ENCODE measurements at places on chromosomes 3 and 15. TPM values are rescaled to one million over a fixed set of nuclear protein-coding genes. Genes with fewer than 3 reads are reported as not detected.
A peak's percentile ranks its signal among the peaks of the same experiment; 100 is the strongest.

The SNAP23 gene
- 77.5 TPM for total RNA-seq

- H3K36me3 ChIP-seq: no peaks in the 10 kb centered on the region
- peaks cover 7% of the 10 kb centered on the region for H3K27me3 ChIP-seq
- no peak overlapping the region for H3K27ac ChIP-seq
- DNase-seq: no peak
- no peaks in the 10 kb centered on the region for H3K4me1 ChIP-seq
Observed at GRCh38 chr3:2468816-2469215, 370.1 kb downstream of the CNTN4 start.

The MESP1 gene
- total RNA-seq: 4.6 TPM

- no peak for DNase-seq
- H3K27me3 ChIP-seq: no peaks in the 10 kb centered on the region
- no peaks in the 10 kb centered on the region for H3K36me3 ChIP-seq
- H3K4me3 ChIP-seq: no peak overlapping the region
Observed at GRCh38 chr3:46215810-46216414, 7.8 kb upstream of the CCR1 start.

DNA sequence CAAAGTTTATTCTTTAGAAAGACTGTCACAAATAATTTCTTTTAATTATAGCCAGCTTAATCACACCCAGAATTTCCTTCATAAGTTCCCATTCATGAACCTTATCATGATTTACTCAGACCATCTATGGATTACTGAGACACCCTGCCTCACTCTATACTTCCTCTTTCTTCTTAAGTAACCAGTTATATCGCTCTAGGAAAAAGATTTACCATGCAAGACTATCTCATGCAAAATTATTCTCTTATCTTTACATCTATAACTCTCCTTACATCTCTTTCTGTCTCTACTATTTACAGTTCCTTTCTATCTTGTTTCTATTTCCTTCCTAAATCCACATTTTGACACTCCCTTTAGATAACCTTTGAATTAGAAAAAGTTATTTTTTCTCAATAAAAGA is 316.8 kb downstream of the POLQ start:
- no peak overlapping the region for H3K27ac ChIP-seq
- no peaks in the 10 kb centered on the region for H3K4me1 ChIP-seq
- H3K27me3 ChIP-seq: no peaks in the 10 kb centered on the region

DNA sequence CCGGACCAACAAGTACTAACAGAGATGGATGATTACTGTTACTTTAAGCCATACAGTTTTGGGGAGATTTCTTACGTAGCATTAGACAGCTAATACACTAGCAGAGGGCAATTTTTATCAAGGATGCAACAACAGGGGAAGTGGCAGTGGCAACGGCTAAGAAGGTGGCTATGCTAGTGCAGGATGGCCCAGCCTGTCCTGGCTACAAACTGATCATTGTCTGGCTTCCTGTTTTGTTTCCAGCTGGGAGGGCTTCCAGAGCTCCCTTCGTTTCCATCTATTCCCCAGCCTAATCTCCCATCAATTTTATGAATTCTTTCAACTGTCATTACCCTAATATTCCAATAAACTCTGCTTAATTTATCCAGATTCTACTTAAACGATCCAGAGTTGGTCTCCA is 16.0 kb upstream of the PLA2G4F start:
- no peak overlapping the region for H3K4me3 ChIP-seq
- no peak for DNase-seq
- peaks cover 49% of the 10 kb centered on the region for H3K36me3 ChIP-seq
- H3K4me1 ChIP-seq: peaks cover 11% of the 10 kb centered on the region
- H3K27ac ChIP-seq: peak overlapping the region; percentile 52

- no peak overlapping the region for H3K27ac ChIP-seq
- peak overlapping the region; percentile 68 for H3K4me3 ChIP-seq
- H3K4me1 ChIP-seq: peaks cover 15% of the 10 kb centered on the region
- peaks cover 11% of the 10 kb centered on the region for H3K27me3 ChIP-seq
- DNase-seq: peak; percentile 67
Observed at GRCh38 chr3:196969134-196969659, 564 bp upstream of the PIGZ start.

- no peak overlapping the region for H3K27ac ChIP-seq
- no peaks in the 10 kb centered on the region for H3K36me3 ChIP-seq
- no peak for DNase-seq
- no peaks in the 10 kb centered on the region for H3K4me1 ChIP-seq
Observed at GRCh38 chr15:71089801-71090200, 25.5 kb upstream of the THSD4 start.

DNA sequence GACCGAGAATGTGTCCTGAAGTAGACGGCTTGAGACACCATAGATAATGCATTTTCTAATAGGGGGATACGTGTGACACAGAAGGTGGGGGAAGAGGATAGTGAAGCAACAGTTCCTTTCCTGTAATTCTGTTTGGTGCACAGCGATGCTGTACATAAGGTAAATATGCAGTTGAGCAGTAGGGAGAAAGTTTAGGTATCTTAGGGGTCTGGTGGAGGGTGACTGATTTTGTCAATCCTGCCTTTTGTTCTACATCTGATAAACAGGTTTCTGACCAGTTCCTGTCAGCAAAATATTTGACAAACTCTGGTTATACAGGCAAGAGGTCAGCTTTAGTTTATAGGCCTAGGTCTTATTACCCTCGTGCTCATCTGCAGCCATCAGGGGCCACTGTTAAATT is 71.3 kb downstream of the TRAK1 start:
- no peak overlapping the region for H3K4me3 ChIP-seq
- no peaks in the 10 kb centered on the region for H3K27me3 ChIP-seq
- DNase-seq: no peak
- H3K36me3 ChIP-seq: no peaks in the 10 kb centered on the region
- peaks cover 29% of the 10 kb centered on the region for H3K4me1 ChIP-seq

GRCh38 chr3:17030956-17031652 is 146.3 kb downstream of the PLCL2 start:
- H3K27ac ChIP-seq: no peak overlapping the region
- H3K36me3 ChIP-seq: peaks cover 2% of the 10 kb centered on the region
- H3K27me3 ChIP-seq: no peaks in the 10 kb centered on the region
- H3K4me3 ChIP-seq: no peak overlapping the region

DNA sequence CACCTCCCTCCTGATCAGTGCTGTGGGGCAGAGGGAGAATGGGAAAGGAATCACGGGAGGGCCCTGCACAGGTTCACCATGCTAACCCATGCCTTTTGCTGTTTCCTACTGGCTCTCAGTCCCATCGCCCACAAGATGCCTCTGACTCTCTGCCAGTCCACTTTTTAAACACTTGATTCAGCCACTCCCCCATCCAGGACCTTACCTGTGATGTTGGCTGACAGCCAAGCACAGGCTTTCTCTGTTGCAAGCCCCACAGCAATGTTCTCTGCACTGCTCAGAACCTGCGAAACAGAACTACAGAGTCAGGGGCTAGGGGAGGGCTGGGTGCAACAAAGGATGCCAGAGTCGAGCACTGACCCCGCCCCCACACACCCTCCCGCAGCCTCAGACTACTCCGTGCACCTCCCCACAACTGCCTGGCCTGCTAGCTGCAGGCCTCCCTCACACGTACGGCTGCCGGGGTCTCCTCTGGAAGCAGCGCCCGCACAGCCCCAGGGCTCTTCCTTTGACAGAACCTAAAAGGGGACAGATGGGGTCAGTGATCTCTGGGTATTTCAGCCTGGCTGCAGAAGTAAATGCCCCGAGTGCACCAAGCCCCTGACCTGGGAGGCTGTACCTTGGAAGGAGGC is 9.1 kb downstream of the CDAN1 start:
- H3K4me3 ChIP-seq: no peak overlapping the region
- H3K27ac ChIP-seq: no peak overlapping the region
- no peaks in the 10 kb centered on the region for H3K4me1 ChIP-seq
- no peaks in the 10 kb centered on the region for H3K27me3 ChIP-seq
- no peak for DNase-seq

The SLC22A14 gene
- total RNA-seq: not detected

- H3K27me3 ChIP-seq: no peaks in the 10 kb centered on the region
- peaks cover 5% of the 10 kb centered on the region for H3K4me1 ChIP-seq
- DNase-seq: no peak
- H3K27ac ChIP-seq: no peak overlapping the region
Observed at GRCh38 chr3:7754653-7755441, 746.8 kb upstream of the LMCD1 start.

The CAV3 gene
- not detected for total RNA-seq

DNA sequence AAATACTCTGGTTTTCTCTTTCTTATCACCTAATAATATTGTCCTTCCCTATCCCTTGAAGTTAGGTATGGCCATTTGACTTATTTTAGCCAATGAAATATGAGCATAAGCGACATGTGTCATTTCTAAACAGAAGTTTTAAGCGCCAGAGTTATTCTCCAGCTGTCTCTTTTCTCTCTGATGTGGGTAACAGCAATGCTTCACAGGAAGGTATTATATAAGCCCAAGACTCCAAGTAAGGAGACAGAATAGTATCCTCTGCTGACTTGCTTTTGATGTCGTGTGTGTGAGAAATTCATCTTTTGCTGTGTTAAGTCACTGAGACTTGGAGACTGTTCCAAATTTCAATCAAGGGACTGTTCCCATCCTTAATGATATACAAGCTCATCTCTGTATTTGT is 224.6 kb upstream of the NECTIN3 start:
- no peak overlapping the region for H3K4me3 ChIP-seq
- no peaks in the 10 kb centered on the region for H3K4me1 ChIP-seq
- no peaks in the 10 kb centered on the region for H3K36me3 ChIP-seq
- peaks cover 8% of the 10 kb centered on the region for H3K27me3 ChIP-seq
- no peak for DNase-seq

The LOXL1 gene
- 1.9 TPM for total RNA-seq

DNA sequence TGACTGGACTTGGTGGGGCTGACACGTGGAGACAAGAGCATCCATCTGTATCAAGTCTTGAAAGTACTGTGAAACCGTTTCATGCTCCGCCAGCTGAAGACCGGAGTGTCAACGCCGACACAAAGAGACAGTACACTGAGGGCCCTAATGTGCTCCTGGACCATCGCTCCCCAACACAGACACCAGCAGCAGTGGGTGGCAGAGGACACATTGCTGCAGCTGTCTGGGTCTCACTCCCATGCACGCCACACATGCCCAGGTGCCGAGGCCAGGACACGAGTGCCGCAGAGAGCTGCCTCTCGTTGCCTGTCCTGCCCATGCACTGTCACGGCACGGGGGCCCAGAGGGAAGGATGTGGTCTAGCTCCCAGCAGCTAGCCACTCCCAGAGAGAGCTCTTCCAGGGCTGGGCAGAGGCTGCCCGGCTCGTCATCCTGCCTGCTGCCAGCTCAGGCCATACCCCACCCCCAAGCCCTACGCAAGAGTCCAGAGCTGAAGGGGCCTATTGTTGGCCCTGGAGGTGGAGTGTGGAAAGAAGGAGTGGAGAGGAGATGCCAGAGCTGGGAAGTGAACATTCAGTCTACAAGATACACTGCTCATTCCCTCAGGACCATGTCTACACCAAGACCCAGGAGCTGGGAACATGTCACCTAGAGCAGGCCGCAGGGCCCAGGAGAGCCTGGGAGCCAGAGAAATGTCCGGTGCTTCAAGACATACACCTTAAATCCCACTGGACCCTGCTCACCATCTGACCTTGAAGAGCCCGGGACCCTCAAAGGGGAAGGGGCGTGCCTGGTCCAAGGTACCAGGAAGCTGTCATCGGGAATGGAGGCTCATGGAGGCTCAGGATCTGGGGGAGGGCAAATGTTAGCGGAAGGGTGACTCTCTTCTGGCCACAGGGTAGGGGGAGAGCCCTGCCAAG is 7.7 kb downstream of the TNK2 start:
- H3K4me3 ChIP-seq: no peak overlapping the region
- DNase-seq: peak; percentile 74
- peaks cover 79% of the 10 kb centered on the region for H3K4me1 ChIP-seq
- peaks cover 4% of the 10 kb centered on the region for H3K36me3 ChIP-seq

DNA sequence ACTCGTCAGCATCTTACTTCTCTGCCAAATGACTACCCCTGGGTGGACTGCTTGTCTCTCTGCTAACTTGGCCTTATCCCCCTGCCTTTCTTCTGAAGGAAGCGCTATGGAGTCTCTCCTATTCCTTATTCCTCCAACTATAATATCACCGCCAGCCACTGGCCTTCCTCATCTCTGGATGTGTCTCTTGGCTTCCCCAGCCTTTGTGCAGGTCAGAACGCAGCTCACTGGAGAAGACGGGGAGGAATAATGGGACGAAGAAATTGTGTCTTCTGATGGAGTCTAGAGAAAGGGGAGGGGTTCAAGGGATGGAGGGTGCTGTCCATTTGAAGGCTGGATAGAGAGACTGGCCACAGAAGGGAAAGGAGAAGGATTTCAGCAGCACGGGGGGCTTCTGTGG is 16.9 kb downstream of the ITGA11 start:
- no peak overlapping the region for H3K27ac ChIP-seq
- H3K4me1 ChIP-seq: no peaks in the 10 kb centered on the region
- DNase-seq: no peak
- no peaks in the 10 kb centered on the region for H3K36me3 ChIP-seq
- H3K27me3 ChIP-seq: no peaks in the 10 kb centered on the region

GRCh38 chr3:128098234-128098633 is 25.4 kb downstream of the RUVBL1 start:
- H3K4me3 ChIP-seq: no peak overlapping the region
- H3K36me3 ChIP-seq: peaks cover 57% of the 10 kb centered on the region
- H3K4me1 ChIP-seq: peaks cover 4% of the 10 kb centered on the region
- H3K27me3 ChIP-seq: no peaks in the 10 kb centered on the region
- no peak overlapping the region for H3K27ac ChIP-seq
- no peak for DNase-seq

The ITGA11 gene
- 3.2 TPM for total RNA-seq

- H3K4me1 ChIP-seq: peaks cover 9% of the 10 kb centered on the region
- H3K27ac ChIP-seq: no peak overlapping the region
- H3K4me3 ChIP-seq: no peak overlapping the region
- peak; percentile 85 for DNase-seq
Observed at GRCh38 chr3:42683875-42684598, 1.3 kb upstream of the KLHL40 start.

GRCh38 chr3:37984596-37984995 is 6.0 kb upstream of the VILL start:
- peaks cover 3% of the 10 kb centered on the region for H3K4me1 ChIP-seq
- no peaks in the 10 kb centered on the region for H3K36me3 ChIP-seq
- no peak overlapping the region for H3K27ac ChIP-seq
- no peak overlapping the region for H3K4me3 ChIP-seq

The CTXND1 gene
- total RNA-seq: not detected

- H3K4me3 ChIP-seq: no peak overlapping the region
- no peaks in the 10 kb centered on the region for H3K4me1 ChIP-seq
- H3K27ac ChIP-seq: no peak overlapping the region
- H3K36me3 ChIP-seq: no peaks in the 10 kb centered on the region
- peaks cover 14% of the 10 kb centered on the region for H3K27me3 ChIP-seq
Observed at GRCh38 chr15:33500432-33501195, 189.8 kb downstream of the RYR3 start.

The RLBP1 gene
- total RNA-seq: not detected

The CCDC33 gene
- total RNA-seq: not detected

DNA sequence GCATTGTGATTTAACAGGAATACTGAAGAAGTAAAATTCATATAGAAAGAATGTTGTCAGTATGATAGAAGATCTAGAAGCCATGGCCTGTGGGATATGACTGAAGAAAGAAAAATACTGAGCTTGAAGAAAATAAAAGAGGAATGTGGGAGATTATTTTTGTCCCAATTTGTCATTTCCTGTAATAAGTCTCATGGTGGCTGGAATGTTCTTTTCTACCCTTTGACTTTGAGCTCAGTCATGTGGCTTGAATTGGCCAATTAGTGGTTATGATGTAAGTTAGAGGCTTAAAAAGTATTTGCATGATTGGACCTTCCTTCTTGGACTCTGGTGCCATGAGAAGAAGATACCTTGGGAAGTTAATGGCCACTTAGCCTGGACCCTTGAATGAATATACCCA is 14.1 kb downstream of the APH1B start:
- peaks cover 7% of the 10 kb centered on the region for H3K4me1 ChIP-seq
- H3K36me3 ChIP-seq: peaks cover 2% of the 10 kb centered on the region
- no peaks in the 10 kb centered on the region for H3K27me3 ChIP-seq

GRCh38 chr3:67906261-67906660 is 251.8 kb upstream of the SUCLG2 start:
- peaks cover 10% of the 10 kb centered on the region for H3K4me1 ChIP-seq
- H3K27me3 ChIP-seq: peaks cover 3% of the 10 kb centered on the region
- H3K27ac ChIP-seq: no peak overlapping the region
- H3K36me3 ChIP-seq: no peaks in the 10 kb centered on the region
- H3K4me3 ChIP-seq: no peak overlapping the region

Measured in activated CD4-positive, alpha-beta T cell treated with anti-CD3 and anti-CD28 coated beads for 36 hours (primary cell).